ENCODE measurements at places on chromosomes 12 and 14.
A peak's percentile ranks its signal among the peaks of the same experiment; 100 is the strongest.

DNA sequence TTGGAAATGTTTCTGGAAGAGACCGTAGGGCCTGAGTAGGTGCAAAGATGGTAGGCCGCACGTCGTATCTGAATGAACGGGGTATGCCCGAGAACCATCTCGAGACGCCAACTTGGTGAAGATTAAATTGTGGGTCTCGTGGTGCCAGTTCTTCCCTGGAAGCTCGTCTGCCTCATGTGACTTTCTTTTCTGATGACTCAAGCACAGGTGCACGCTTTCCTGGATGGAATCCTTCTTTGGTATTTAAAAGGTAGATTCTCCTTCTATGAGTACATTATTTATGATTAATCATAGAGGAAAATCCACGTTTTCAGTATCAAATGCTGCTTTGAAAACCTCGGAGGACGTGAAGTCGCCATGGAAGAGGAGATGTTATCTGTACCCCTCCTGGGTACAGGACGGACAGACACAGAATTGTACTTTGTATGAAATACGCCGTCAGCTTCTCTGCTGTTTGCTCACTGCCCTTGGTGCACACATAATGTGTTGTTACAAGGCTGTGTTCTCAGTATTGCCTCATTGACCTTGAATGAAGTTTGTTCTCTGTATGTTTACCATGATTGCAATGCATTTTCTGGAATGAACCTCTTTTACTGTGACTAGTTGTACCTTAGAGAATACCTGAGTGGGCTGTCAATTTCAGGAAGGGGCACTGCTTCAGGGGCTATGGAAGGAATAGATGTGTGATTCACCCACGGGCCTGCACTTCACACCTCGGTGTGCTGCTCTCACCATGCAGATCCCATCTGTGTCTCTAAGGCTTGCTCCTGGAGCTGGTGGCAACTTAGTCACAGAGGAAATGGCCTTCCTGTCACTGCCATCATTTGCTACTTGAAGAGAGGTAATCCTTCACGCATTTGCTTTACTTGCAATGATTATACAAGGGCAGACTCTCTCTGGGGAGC, 137.3 kb upstream of the RTL1 start:
- DNase-seq: no peak

- peak; percentile 64 for DNase-seq
These were observed 92.9 kb upstream of the DIO2 start for GRCh38 chr14:80304125-80304766.

DNA sequence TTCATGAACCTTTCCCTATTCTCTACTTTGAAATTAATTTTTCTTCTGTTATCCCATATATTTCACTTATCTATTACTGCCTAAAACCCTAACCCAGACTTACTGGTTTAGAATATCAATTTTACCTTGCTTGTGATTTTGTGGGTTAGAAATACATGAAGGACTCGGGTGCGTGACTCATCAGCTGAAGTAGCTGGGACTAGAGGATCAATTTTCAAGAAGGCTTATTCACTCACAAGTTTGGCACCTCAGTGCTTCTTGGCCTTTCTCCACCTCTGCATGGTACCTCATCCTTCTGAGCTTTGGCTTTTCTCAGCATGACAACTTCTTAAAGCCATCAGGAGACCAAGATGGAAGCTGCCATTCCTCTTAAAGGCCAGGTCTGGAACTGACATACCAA, 57.8 kb downstream of the TMEM117 start:
- DNase-seq: no peak

DNA sequence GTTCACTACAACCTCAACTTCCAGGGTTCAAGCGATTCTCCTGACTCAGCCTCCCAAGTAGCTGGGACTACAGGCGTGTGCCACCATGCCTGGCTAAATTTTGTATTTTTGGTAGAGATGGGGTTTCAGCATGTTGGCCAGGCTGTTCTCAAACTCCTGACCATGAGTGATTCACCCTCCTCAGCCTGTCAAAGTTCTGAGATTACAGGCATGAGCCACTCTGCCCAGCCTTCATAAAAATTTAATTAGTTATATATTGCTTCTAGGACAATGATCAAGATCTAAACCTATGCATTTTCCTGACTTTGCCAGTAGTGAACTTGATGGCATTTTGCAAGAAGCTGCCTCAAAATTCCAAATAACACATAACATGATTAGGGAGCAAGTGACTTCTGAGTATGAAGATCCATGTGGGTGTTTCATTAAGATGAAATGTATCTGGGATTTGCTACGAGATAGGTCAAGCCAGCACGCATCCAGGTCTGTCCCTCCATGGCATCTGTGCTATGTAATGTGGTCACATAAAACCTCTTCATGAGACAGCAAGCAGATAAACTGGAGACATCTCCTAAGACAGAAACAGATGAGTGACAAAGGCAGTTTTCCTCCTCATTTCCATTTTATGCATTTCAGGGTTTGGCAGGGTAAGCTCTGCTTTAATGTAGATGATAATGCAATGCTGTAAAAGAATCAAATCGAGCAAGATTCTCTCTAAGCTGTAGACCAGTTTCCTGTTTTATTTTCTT, 319.4 kb upstream of the ATP2B1 start:
- no peak for DNase-seq

DNA sequence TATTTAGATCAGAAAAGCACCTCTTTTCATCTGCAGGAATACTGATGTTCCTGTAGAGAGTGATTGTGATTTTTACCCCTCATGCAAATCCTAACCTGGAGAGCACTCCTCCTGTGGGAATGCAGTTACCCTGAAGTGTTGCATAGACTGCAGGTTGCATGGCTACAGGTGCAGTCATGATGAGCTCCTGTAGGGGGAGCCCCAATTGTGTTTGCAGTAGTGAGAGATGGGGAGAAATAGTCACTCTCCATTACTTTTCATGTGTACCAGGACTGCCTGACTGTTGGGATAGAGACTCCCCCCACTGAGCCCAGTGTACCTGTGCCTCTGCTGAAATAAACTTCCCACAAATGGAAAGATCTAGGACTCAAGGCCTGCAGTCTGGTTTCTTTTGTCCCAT, 1086.5 kb downstream of the SLC6A15 start:
- peak; percentile 42 for DNase-seq

DNA sequence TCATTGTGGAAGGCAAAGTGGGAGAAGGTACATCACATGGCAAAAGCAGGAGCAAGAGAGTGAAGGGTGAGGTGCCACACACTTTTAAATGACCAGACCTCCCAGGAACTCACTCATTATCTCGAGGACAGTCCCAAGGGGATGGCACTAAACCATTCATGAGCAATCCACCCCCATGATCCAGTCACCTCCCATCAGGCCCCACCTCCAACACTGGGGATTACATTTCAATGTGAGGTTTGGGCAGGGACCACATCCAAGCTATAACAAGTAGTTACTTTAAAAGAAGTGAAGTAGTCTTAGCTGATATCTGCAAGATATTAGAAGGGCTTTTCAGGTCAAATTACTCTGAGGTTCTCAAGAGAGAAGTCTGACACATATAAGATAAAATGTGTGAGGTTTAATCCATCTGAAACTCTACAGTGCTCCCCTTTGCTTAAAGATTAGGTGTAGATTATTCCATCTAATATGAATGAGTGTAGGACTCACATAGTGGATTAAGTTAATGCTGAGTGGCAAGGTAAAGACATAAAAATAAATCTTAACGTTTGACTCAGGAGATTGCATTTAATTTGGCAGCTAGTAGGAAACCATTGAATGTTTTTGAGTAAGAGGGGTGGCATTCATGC, 130.8 kb downstream of the TMX1 start:
- DNase-seq: no peak
